NCI-H82 (cell line): ENCODE measurements at places on chromosomes 2 and 18.
A peak's percentile ranks its signal among the peaks of the same experiment; 100 is the strongest.

GRCh38 chr2:182933629-182934028, 67.2 kb upstream of the FRZB start:
- no peak for DNase-seq

DNA sequence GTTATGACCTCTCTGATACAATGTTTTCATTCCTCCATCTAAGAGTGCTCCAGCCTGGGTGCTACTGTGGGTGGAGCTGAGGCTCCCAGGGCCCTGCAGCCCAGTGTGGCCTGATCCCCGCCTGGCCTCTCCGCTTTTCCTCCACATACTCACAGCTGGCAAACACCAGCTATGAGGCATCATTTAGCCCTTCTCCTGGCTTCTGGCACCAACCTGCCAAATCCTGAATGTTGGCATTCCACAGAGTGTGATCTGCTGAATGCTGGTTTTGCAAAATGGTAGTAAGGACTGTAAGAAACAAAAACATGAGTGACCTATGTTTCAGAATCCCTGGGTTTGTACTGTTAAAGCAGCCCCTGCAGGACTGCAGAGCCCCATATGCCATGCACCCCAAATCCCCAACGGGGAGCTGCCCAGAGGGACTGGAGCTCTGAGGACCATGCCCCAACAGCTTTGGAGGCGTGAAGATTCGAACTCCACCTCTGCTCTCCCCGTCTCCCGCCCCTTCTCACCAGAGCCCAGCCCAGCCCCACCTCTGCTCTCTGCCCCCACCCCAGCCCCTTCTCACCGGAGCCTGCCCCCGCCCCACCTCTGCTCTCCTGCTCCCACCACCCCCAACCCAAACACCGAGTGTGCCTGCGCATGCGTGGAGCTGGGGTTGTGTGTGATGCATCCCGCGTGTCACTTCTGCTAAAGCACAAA, 4.2 kb downstream of the SLC66A2 start:
- DNase-seq, result no peak

- peak; percentile 13 for DNase-seq
Observed at GRCh38 chr18:76660571-76661192, 161.7 kb upstream of the ZNF236 start.

- DNase-seq, result no peak
Observed at GRCh38 chr2:168935810-168936581, 34.9 kb downstream of the G6PC2 start.

- no peak for DNase-seq
Observed at GRCh38 chr18:62369129-62369644, 44.1 kb downstream of the TNFRSF11A start.

DNA sequence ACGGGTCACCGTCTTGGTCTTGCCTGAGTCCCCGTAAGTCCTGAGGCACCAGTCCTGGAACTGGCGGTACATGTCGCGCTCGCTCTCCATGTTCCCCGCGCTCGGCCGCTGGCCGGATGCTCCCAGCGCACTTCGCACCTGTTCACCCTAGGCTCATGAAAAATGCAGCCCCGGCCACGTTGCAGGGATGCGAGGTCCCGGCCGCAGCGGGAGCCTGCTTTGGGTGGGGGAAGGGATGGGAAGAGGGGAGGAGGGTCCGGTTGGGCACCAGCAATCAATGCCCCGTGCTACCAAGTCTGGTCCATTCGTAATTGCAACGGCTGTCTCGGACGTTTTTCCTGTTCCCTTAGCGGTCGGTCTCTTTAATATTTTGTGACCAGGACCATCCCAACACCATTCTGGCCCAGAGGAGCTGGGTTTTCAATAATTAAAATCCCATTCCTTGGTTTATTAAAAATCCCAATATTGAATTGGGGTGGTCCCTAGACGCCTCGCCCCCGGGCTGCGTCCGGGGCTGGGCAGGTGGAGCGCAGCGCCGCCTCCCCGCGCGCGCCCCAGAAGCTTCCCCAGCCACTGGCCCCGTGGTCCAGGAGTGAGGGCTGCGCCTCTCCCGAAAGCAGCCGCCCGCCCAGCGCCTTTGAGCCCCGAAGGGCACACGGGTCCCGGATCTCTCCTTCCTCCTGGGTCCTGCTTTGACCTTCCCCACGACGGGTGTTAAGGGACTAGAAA, 1.4 kb downstream of the NOL4 start:
- DNase-seq, result peak; percentile 75

DNA sequence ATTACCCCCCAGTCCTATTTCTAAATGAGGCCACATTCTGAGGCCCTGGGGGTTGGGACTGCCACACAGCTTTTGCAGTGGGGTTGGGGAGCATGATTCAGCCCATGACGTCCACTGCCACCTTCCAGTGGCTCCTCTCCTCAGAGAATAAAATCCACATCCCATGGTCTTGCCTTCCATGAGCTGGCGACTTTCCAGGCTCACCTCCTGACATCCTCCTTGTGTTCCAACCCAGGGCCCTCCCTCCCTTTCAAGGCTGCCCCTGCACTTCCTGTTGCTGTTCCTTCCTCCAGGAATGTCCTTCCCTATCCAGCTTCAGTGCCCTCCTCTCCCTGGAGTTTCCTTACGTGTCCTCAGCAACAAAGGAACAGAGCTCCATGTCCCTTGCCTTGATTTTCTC, 187.3 kb upstream of the ID2 start:
- DNase-seq, result no peak

- no peak for DNase-seq
Observed at GRCh38 chr18:3584266-3584861, 134.4 kb downstream of the TGIF1 start.

DNA sequence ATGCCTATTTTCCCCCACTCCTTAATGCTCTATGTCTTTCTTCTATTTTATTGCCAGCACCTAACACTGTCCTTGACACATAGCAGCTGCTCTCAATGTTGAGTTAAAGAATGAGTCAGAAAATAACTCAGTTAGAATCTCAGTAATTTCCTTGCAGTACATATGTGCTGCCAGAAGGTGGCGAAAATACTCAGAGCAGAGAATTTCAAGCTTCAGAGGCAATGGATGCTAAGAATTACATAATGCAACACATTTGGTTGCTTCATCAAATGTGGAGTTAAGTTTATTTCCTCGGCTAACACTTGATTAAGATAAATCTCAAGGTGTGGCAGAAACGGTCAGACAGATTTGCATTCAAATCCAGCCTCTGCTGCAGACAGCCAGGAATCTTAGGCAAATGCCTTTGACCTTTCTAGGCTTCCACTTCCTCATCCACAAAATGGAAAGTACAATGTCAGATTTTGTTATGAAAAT, 105.6 kb downstream of the VSNL1 start:
- peak; percentile 64 for DNase-seq

DNA sequence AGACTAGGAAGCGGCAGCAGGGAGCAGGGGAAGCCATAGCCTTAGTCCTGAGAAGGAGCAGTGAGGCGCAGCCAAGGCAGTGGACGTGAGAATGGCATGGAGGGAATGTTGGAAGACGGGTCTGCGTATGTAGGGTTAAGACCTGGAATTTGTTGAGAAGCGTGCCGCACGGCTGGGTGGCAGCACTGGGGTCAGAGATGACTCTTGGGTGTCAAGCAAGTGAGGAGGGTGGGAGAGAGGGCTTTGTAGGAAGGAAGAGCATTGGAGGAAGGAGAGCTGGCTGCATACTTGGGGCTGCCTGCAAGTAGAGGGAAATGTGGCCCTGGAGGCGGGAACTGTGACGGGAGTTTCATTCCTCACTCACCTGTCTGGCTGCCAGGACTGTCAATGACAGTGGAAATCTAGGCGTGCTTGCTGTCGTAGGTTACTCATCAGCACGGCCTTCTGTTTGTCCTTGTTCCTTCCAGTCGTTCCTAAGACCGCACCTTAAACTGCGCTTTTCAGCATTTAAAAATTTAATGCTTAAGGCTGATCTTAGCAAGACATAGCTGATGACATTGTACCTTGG, 108.0 kb downstream of the ITGB1BP1 start:
- no peak for DNase-seq

DNA sequence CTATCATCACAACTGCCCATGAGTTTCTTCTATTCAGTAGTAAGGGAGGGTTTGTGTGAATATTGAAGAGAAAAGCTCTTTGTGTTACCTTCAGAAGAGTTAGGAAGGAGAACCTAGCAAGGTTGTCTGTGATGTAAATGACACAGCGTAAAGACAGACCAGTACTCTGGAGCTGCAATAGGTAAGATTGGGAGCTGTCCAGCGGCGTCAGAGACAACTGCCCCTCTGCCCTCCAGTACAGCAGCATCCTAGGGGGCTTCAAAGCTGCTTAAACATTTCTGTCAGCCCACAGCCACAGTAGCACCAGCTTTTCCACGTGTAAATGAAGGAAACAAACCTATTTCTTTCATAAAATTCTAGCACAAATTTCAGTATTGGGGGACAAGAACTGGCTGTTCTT, 34.5 kb downstream of the NYAP2 start:
- DNase-seq, result no peak

DNA sequence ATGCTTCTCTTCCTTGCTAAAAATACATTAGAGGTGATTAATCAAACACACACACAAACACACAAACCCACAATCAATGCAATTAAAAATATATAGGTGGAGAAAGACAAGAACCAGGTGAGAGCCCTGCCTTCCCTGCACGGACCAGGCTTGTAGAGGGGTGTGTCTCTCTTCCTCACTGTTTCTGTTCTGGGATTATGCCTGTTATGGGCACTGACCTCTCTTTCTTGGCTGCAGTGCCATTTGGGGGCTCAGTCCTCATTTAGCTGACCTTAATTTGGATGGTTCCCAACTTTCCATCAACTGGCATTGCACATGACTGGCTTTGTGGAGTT, 89.8 kb downstream of the SH3RF3 start:
- no peak for DNase-seq

- no peak for DNase-seq
Observed at GRCh38 chr18:25648716-25649260, 296.8 kb upstream of the ZNF521 start.

DNA sequence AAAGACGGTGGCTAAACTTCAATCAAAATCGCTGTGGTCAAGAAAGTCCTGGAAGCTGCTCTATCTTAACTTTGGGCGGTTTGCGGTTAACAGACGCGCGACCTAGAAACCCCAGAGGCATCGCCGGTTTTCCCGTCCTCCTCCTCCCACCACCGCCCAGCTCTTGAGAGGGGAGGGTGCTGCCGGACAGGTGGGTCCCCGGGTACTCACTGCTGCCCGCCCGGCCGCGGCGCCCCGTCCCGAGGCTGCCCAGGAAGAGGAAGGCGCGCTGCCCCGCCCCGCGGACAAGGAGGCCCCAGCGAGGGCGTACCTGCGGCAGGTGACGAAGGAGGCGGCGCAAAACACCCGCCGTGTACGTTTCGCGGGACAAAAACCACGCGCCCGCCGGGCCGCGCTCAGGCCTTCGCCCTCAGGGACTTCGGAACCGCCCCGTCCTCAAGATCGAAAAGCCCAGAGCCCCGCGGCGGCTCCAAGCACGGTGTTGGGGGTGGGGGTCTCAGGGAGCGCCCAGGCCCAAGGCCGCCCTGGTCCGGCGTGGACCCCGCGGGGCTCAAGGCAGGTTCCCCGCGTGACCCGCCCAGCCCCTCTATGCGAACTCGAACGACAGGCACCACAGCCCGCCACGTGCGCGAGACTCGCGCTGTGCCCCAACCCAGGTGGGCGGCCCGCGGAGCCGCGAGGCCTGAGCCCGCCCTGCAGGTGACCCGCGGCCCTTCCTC, at the start of gene SH3YL1:
Gene SH3YL1 (minus strand): TSS at position 259 of the 719 bp plus-strand sequence. CDS start 48 bp downstream, at position 211.
- peak; percentile 56 for DNase-seq

DNA sequence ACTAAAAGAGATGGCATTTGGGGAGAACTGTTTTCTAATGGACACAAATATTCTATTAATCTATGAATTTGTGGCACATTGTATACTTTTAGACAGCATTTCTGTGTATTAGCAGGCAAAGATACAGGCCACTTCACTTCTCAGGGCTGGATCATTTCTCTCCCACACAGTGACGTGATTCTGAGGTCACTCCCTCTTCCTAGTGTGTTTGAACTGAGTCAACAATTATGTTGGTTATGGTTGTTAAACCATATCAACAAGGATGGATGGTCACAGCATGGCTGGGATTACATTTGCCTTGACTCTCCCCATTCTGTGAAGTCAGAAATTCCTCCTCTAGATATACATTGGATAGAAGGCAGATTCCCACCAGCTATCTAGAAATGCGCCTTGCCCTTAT, 11.6 kb downstream of the NOSTRIN start:
- no peak for DNase-seq

DNA sequence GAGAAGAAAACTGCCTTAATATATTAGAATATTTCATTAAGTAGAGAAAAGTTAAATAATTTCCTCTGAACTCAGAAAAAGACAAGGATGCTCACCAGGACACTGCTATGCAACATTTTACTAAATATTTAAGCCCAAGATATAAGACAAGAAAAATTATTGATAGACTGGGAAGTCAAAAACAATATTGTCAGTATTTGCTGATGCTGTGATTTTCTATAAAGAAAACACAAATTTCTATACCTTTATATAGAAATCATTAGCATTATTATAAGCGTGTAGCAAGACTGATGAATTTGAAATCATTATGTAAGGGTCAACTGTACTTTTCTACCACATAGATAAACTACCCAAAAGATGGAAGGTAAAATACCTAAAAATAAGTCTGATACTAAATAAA, 451.0 kb downstream of the RNF144A start:
- no peak for DNase-seq

GRCh38 chr2:11712866-11713265, 33.6 kb upstream of the LPIN1 start:
- DNase-seq, result no peak

- DNase-seq, result no peak
Observed at GRCh38 chr2:54969295-54969939, 80.8 kb downstream of the RTN4 start.

DNA sequence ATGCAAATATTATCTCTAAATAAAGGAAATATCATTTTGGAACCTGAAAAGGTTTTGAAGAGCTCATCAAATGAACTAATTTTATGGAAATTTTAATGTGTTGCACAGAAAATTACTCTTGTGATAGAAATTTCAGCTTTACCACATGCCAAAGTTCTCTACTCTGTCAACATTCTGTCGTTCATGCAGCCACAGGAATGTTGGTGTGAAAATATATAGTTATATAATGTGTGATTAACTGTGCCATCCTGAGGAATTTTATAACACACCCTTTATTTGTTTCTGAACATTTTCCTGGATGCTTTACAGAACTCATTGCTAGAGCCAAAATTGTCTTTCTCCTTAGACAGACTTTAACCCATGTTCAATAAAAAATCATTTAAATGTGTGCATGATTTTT, 202.5 kb upstream of the SLC8A1 start:
- DNase-seq, result no peak

DNA sequence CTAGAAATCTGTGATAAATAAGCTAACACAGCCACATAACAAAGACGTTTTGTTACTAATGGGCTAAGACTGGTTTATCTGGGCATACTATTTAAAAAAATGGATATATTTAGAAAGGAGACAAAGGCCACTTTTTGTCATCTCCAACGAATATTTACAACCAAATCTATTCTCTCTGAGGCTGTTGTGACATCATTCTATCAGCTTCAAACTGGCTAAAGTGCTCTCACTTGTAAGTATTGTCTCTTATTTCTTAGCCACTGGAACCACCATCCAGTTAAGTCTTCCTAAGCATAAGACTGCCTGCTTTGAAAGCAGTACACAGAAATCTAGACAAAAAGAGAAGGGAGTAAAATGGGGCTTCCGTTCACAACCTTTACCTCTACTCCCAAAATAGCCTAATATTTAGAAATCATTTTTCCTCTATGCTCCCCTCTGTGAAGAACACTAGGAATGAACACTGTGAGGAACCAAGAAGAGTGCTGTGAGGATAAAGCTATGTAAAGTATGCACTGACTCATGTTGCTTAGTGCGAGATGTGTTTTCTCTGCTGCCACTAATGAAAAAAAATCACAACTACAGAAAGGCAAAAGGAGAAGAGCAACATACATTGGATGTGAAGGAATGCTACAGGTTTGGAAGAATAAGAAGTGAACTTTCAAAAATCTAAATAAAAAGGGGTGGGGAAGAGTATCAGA, 264.1 kb downstream of the EXOC6B start:
- DNase-seq, result no peak

GRCh38 chr2:118059919-118060478, 28.3 kb upstream of the INSIG2 start:
- DNase-seq, result no peak
